ENCODE measurements at places on chromosomes 12 and 14.

DNA sequence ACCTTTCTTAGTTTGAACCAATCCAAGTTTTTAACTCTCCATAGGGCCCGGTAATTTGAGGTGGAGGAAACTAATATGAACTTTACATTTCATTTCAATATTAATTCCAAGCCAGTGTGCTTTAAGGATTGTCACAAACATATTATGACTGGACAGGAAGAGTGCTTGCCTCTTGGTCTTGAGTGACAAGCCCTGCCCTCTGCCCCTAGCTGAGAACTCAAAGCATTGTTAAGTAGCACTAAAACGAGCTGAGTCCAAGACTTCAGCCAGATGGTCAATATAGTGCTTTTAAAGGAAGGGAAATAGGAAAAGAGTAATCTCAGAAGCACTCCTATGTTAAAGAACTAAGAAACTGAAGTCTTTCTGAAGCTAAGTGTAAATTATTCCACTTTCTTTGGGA is 17.1 kb downstream of the TRMT5 start:
- DNase-seq: no peak

- no peak for DNase-seq
Observed at GRCh38 chr14:99289394-99290189, 17.6 kb upstream of the BCL11B start.

DNA sequence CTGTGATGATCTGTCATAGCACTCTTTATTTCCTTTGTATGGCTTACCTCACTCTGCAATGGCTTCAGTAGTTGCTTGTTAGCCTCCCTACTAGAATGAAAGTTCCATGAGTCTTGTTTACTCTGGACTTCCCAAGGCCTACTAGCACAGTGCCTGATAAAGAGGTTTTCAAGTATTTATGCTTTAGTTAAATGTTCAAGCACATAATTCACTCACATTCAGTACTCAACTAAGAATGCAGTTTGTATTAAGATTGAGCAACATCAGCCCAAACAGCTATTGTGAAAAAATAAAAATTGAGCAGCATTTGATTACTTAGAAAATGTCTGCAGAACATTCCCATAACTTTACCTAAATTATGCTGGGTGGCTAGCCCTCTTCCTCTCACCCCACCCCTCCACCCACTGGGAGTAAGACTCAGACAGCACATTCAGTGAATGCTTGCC is 158.9 kb upstream of the AMIGO2 start:
- no peak for DNase-seq

- DNase-seq: no peak
Observed at GRCh38 chr14:30638926-30639325, 16.8 kb downstream of the SCFD1 start.

- DNase-seq: no peak
Observed at GRCh38 chr12:78121969-78122610, 291.4 kb downstream of the NAV3 start.

DNA sequence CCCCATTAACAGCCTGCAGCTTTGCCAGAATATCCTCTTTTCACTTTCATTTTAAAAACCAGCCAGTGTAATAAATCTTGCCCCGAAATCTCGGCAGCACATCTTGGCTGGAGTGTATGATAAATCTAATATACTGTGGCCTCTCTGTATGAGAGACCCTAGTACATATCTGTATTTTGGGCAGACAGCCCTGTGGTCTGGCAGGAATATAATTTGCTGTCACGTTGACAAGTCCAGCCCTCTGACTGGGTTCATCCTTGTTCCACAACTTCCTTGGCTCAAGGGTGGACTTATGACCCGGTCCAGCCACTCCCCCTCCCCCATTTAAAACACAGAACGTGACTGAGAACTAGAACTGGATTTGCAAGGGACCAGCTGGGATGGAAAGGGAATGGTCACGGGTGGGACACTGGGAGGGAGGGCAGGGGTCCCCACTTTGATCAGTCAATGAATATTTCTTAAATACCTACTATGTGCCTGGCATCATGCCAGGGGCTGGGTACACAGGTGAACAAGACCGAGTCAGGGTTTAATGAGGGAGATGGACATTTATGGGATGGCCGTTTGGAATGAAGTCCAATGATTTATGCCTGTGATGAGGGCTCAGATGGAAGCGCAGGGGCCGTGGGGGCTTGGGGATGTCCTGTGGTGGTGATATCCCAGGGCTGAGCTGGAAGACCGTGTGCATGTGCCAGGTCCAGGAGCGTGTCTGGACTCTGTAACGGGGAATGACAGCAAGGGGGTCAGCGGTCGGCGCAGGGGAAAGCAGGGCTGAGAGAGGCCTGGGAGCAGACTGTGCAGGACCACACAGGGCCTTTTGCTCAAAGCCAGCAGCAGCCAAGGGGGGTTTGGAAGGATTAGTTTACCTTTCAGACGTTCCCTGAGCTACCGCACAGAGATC is 190.5 kb downstream of the PHETA1 start:
- no peak for DNase-seq

DNA sequence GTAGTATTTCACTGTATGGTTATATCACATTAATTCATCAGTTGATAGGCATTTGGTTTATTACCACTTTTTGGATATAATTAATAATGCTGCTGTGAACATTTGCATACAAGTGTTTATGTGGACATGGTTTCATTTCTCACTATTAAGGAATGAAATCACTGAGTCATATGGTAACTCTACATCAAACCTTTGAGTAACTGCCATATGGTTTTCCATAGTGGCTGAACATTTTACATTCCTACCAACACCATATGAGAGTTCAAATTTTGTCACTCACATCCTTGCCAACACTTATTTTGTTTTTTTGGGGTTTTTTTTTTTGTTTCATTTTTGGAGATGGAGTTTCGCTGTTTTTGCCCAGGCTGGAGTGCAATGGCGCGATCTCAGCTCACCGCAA is 30.2 kb upstream of the EAPP start:
- DNase-seq: no peak

GRCh38 chr12:127101076-127101475 is 1165.9 kb upstream of the TMEM132C start:
- no peak for DNase-seq

GRCh38 chr14:103517721-103518421 is 4.8 kb downstream of the CKB start:
- no peak for DNase-seq

DNA sequence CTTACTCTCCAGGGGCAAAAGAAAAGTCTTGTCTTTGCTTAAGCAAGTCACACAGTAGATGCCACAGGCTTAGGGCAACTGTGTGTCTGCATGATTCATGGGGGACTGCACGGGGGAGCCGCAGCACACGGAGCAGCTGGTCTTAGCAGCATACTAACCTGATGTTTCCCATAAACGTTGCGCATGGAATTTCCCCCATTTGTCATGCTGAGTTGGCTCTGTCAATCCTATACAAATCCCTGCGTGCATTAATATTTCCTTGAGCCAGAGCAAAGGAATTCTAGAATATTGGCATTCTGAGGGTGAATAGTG is 71.2 kb downstream of the SAMD4A start:
- DNase-seq: no peak

- no peak for DNase-seq
Observed at GRCh38 chr14:96847451-96847850, 50.3 kb downstream of the VRK1 start.

DNA sequence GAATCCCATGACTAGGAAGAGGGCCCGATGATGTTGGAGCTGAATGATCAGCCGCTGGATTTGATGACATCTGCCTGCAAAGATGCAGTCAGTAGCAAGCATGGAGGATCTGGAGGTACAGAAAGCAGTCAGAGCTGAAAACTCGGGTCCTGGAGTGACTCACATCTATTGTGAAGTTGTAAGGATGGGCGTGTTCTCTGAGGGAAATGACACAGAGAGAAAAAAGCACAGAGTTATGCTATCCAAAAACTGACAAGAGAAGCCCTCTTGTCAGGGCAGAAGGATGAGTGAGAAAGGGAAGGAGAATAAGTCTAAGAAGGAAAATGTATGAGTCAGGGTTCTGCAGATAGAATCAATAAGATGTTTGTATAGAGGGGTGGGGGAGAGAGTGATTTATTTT is 380.4 kb upstream of the CCDC196 start:
- DNase-seq: peak; percentile 10

DNA sequence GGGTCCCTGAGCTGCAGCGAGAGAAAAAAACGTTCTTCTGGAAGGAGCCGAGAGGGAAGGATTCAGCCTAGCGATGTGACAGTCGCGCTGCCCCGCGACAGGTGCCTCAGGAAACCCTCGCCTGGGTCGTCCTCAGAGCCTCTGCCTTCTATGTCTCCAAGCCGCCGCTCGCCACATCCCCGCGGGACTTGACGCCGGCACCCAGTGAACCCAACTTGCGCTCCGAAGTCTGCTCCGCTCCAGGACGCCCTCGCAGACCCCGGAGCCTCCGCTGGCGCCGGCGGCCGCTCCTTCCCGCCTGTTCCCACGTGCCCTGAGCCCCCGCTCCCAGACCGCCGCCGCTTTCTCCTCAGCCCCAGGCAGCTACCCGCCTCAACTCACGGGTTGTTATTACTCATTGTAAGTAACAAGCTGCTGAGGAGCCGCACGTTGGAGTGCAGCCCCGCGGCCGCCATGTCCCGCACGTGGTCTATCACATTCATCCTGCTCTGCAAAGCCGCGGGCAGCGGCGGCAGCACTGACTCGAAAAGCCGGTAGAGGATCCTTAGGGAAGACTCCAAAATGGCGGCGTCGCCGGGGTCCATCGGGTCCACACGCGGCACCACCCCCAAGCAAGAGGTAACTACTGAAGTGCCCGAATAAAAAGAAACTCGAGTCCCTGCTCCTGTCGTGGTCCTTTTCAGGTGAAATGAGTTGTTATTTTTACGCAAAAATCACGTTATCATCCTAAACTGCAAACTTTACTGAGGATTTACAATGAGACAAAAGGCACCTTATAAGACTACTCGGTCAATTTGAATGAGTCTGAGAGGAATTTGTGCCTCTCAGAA is at the start of gene ANAPC7:
Gene ANAPC7 (minus strand): TSS at position 563 of the 830 bp plus-strand sequence. CDS start 81 bp downstream, at position 482.
- DNase-seq: peak; percentile 93

DNA sequence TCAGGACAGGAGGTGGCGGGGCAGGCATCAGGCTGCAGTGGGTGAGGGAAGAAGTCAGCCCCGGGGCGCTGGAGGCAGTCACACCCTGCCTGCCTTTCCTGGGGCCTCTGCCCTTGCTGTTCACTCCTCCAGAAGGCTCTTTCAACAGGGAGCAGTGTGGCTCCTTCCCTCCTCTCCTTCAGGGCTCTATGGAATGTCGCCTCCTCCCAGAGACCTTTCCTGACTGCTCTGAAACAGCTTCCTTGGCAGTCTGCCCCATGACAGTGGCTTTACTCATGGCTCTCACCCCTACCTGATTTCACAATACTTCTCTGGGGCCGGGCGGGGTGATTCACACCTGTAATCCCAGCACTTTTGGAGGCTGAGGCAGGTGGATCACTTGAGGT is 7.1 kb downstream of the RHOF start:
- DNase-seq: peak; percentile 72

GRCh38 chr12:112007945-112008344 is 5.0 kb downstream of the TMEM116 start:
- DNase-seq: no peak

DNA sequence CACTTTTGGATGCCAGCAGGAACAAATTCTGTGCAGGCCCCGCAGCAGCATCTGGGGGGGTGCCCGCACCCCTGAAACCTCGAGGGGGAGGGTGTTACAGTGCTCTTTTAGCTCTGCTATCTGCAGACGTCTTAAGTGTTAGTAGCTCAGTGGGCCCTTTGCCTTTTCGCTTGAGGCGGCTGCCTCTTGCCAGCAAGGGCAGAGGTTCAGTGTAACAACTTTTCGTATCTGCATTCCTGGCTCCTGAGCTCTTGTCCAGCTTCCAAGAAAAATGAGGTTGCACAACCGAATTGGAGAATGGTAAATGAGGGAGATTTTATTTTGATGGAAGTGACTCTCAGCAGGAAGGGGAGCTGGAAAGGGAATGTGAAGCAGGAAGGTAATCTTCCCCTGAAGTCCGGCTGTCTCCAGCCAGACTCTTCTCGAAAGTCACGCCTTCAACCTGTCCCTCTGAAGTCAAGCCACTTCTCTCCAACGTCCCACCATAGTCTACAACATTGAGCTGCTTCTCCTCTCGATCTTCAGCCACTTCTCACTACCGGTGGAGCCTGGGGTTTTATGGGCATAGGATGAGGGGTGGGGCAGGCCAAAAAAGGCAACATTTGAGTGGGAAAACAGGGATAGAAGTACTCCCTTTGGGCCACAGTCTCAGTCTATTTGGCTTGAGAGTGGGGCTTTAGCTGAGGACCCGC is 17.8 kb downstream of the TAS2R50 start:
- DNase-seq: no peak

GRCh38 chr12:46131732-46132469 is 136.9 kb downstream of the SLC38A1 start:
- no peak for DNase-seq

- DNase-seq: no peak
Observed at GRCh38 chr14:84856751-84857534, 673.0 kb upstream of the FLRT2 start.

DNA sequence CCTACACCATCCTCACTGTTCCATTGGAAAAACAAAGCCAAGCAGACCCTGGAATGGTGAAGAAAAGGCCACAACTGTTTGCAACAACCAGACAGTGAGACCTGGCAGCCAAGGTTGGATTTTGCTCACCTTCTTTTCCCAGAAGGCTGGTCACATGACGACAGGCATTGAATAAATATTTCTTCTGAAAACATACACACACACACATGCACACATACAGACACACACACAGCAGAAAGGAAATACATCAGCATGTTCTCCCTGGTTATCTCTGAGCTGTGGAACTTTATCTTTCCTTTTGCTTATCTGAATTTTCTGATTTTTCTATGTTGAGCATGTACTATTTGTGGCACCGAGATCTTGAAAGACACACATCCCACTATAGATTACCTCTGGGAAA is 38.0 kb upstream of the CCDC60 start:
- no peak for DNase-seq

DNA sequence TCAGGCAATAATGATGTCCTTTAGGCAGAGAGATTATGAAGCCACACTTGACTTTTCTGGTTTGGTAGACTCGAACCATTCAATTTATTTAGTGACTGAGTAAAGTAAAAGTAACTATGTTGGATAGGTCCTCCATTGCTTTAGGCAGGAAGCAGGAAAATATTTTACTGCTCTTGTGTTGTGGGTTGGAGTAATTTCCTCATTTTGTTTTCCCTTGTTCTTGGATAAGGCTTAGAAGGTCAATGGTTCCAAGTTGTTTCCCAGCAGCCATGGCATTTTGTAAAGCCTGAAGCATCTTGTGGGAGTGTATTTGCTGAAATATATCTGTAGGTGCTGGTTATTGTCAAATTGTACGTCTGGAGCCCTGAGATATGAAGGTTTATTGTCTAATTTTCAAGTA is 161.2 kb upstream of the SLC38A2 start:
- no peak for DNase-seq
